Hematopoietic multipotent progenitor cell treated with erythropoietin and hydrocortisone succinate and interleukin-3 and kit ligand, for 17 days (in vitro differentiated cells): ENCODE measurements at places on chromosomes 3 and 15.

DNA sequence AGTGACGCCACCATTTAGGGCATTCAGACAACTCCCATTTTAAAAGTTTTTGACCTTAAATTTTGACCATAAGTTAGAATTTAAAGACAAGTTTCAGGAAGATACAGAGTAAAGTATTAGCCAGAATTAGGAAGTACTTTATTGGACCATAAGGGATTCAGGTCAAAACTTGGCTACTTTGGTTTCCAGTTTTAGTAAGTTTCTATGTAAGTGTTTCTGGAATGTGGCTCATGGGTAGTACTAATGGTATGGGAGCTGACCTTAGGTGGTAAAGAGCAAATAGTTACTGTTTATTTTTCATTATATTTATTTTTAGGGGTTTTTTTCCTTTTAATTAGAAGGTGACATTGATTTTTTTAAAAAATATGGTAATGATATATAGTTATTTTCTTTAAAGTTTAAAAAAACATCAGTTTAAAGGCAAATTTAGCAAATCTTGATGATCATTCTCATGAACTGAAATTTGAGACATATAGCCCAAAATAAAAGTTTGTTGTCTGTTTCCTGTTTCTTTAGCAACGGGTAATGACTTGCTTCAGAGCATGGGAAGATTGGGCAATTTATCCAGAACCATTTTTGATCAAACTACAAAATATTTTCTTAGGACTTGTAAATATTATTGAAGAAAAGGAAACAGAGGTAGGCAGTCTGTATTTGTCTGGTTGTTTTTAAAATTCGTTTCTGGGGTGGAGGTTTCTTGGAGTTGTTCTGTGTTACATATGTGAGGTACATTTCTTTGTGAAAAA is 34.3 kb downstream of the U2SURP start:
- DNase-seq = no peak

DNA sequence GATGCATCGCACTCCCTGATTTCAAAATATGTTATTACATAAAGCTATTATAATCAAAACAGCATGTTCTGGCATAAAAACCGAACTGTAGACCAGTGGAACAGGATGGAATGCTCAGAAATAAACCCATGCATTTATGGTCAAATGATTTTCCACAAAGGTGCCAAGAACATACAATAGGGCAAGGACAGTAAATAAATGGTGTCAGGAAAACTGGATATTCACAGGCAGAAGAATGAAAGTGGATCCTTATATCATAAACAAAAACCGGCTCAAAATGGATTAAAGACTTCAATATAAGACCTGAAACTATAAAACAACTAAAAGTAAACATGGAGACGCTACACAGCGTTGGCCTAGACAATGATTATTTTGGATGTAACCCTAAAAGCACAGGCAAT is 22.6 kb downstream of the USP50 start:
- no peak for DNase-seq

DNA sequence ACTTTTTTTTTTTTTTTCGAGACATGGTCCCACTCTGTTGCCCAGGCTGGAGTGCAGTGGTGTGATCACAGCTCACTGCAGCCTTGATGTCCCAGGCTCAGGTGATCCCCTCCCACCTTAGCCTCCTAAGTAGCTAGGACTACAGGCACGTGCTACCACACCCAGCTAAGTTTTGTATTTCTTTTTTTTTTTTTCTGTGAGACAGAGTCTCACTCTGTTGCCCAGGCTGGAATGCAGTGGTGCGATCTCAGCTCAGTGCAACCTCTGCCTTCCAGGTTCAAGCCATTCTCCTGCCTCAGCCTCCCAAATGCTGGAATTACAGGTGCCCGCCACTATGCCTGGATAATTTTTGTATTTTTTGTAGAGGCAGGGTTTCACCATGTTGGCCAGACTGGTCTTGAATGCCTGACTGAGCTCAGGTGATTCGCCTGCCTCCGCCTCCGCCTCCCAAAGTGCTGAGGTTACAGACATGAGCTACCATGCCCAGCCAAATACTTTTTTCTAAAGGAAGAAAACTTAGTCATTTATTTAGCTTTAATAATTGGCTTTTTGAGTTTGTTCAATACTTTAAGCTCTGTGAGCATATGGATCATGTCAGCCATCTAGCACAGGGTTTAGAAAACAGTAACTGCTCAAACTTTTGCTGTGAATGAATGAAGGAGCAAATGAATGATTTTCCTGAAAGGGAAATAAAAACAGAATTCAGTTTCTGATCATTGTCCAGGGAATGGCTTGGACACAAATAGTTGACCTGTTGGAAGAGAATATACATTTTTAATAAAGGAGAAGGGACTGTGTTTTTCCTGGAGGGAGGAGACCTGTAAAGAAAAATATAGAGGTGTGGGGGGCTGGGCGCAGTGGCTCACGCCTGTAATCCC is 26.0 kb downstream of the UBE2E1 start:
- DNase-seq = no peak

- DNase-seq = no peak
Observed at GRCh38 chr3:38500688-38501417, 4.7 kb downstream of the EXOG start.

DNA sequence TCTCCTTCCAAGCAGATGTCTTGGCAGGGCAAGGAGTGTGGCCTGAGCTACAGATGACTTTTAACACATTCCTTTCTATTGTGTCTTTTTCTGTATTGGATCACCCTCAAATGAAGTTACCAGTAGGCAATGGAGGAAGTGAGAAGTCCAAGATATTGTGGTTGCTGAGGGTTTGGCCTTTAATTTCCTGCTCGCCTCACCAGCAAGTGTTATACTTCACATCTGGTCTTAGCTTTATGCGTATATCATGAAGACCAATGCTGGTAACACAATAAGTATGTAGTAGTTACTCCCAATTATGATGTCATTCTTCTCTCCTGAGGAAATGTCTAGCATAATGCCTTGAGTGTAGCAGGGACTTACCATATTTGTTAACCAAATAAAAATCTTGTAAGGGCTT is 179.9 kb downstream of the ZIC1 start:
- no peak for DNase-seq

- peak; percentile 32 for DNase-seq
Observed at GRCh38 chr3:49410066-49410845, 1.5 kb downstream of the RHOA start.

- no peak for DNase-seq
Observed at GRCh38 chr3:14507305-14507741, 32.8 kb downstream of the GRIP2 start.

DNA sequence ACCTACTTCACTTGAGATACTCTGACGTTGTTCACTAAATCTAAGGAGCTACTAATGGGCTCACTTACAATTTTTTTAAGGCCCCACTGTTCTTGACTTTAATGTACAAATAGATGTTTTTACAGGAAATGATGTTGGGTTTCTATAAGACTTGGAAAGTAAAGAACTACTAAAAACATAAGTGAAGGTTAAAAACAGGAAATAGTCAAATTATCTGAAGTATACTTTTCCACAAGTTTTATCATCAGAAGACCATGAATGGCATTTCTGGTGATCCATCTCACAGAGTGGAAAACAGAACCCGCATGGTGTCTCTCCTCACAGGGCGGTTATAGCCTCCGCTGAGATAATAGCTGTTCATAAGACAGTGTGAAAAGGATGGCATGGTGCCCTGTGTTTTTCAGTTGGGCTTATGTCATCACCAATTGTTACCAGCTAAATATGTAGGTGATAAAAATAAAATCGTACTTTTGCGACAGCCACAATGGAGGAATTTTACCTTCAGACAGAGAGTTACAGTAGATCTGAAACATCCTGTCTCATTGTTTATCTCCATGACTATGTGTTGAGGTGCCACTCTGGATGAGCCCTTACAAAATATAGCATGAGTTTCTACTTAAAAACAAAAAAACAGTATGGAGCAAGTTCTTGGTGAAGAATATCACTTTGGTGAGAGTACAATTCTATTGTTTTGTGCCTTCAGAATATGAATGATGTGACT is 462.4 kb downstream of the RAP2B start:
- no peak for DNase-seq
